RPMI8226 (cell line): ENCODE measurements at places on chromosomes 7 and 10.

- DNase-seq, result no peak
Observed at GRCh38 chr10:49562893-49563292, 24.0 kb upstream of the ERCC6 start.

DNA sequence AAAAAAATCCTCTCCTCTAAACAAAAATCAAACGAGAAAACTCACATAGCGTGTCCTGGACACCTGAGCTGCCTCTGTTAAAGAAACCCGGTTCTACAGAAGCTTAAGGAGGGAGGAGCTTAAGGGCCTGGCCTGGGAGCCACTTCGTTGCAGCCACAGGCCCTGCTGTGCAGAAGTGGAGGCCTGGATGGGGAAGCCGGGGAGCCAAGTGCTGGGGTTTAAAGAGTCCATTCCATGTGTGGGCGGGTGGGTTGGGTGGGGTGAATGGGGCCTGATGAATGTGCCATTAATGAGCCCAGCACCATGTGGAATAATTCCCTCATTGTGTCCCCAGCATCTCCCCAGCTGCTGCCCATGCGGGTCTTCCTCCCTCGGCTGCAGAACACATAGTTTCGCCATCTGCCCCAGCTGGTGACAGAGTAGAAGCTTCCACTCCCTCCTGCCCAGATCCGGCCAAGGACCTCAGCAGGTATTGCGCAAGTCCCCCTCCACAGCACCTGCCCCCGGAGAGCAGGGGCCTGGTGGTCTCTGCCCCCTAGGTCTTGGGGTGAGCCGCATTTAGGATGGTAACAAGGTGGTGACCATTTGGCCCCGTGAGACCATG, 127.8 kb upstream of the BTBD16 start:
- DNase-seq, result no peak

- no peak for DNase-seq
Observed at GRCh38 chr7:122212754-122213153, 68.7 kb upstream of the AASS start.

DNA sequence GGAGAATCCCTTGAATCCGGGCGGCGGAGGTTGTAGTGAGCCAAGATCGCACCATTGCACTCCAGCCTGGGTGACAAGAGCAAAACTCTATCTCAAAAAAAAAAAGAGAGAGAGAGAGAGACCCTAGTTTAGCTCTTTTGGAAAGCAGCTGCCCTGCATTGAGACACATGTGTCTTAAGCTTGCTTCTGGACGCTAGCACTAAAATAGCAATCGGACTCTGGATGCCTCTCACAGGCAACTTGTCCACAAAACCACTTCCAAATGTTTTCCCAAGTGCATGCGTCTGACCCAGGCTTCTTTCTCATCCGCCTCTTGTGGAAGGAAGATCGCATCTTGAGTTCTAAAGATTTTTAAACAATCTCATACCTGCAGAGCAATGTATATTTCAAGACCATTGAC, 182.7 kb downstream of the CUX1 start:
- no peak for DNase-seq

GRCh38 chr7:47576031-47576865, 5.7 kb downstream of the TNS3 start:
- DNase-seq, result peak; percentile 75
